ENCODE measurements at places on chromosomes 16 and 17.

DNA sequence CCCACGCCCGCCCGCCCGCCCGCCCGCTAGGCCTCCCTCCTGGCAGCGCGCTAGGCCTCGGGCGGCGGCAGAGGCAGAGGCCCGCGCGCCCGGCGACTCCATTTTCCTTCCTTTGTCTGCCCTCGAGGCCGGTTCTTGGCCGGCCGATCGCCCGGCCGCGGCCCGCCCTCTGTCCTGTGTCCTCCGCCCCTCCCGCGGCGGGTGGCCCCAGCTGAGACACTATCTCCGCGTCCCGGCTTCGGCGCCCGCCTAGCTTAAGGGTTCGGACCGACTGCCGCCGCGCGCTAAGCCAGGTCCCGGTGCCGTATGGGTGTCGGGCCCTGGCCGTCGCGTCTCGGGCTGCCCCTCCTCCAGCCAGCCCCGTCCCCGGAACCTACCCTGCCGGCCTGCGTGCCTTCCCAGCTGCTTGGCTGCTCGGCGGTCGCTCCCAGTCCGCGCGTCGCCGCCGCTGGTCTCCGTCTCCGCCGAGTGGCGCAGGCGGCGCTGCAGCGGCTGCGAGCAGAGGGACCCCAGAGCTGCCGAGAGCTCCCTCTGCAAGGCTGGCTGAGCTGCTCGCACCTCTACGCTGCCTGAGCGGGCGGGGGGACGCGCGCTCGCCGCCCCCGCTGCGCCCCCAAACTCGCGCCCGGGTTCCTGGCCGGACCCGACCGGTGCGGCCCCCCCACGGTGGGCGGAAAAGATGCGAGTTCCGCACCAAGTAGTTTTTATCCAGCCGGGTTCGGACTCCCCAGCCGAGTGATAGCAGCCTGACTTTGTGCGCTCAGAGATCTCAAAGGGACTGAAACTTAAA lies 787 bp downstream of the CTCF start:
- DNase-seq: peak; percentile 60
- H3K4me1 ChIP-seq: peaks cover 6% of the 10 kb centered on the region

- no peaks in the 10 kb centered on the region for H3K27me3 ChIP-seq
- H3K4me3 ChIP-seq: no peak overlapping the region
- H3K36me3 ChIP-seq: no peaks in the 10 kb centered on the region
- DNase-seq: no peak
Observed at GRCh38 chr17:15482476-15482875, 15.1 kb upstream of the CDRT4 start.

DNA sequence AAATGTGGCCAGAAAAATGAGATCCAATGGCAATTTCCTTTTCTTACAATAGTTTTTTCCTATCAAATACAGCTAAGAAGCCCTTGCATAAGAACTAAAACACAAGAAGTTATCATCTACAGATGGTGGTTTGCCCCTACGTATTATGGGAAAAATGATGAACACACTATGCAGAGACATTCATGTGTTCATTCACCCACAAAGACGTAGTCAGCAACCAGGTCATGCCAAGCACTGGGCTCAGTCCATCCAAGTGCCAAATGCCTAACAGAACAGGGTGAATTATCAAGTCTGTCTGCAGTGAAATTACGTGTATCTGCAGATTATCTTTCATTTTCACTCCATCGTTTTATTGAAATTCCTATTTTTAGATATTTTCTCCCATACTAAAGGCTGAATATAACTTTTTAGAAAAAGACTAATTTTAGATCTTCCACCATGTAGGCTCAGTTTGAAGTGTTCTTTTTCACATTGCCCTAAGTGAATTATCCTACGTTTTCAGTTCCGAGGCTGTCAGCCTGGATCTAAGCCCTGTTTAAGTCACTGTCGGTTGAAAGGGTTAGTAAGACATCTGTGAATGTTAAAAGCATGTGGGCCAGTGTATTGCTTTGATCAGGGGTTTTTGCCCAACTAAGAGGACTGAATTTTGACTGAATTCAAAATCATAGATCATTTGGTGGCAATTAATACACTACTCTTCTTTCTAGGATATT lies 78.1 kb upstream of the DHX40 start:
- H3K27ac ChIP-seq: no peak overlapping the region
- no peaks in the 10 kb centered on the region for H3K36me3 ChIP-seq
- no peaks in the 10 kb centered on the region for H3K27me3 ChIP-seq

DNA sequence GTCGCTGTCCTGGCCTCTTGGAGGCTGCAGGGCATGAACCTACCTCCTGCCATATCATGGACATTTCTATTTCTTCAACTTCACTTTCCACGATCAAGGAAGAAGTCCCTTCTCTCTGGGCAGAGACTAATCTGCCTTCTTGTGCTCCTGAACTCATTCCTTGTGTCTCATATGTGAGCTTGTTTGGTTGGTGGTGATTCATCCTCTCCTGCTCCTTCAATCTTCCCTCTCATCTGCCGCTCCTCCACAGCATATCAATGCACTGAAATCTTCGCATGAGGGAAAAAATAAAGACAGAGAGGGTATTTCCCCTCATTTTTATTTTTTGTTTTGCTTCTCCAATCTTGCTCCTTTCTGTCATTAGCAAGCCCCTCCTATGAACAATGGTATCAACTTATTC lies 571.7 kb upstream of the GOT2 start:
- no peaks in the 10 kb centered on the region for H3K4me1 ChIP-seq
- H3K4me3 ChIP-seq: no peak overlapping the region
- no peak overlapping the region for H3K27ac ChIP-seq
- H3K27me3 ChIP-seq: no peaks in the 10 kb centered on the region

- H3K4me3 ChIP-seq: no peak overlapping the region
- H3K27me3 ChIP-seq: no peaks in the 10 kb centered on the region
- H3K36me3 ChIP-seq: peaks cover 49% of the 10 kb centered on the region
- H3K27ac ChIP-seq: no peak overlapping the region
- H3K4me1 ChIP-seq: no peaks in the 10 kb centered on the region
Observed at GRCh38 chr17:21020622-21021021, 22.2 kb downstream of the USP22 start.

DNA sequence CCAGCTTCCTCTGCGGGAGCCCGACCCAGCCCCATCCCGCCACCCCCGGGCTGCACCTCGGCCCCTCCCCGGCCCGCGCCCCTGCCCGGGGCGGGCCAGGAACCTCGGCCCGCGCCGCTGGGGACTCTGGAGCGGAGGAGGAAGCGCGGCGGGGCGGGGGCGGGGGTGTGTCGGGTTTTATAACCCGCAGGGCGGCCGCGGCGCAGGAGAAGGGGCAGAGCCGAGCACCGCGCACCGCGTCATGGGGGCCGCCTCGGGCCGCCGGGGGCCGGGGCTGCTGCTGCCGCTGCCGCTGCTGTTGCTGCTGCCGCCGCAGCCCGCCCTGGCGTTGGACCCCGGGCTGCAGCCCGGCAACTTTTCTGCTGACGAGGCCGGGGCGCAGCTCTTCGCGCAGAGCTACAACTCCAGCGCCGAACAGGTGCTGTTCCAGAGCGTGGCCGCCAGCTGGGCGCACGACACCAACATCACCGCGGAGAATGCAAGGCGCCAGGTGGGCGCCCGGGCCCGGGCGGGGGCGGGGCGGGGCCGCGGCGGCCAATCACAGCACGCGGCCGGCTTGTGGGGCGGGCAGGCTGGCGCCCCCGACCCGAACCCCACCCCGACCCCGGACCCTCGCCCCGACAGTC lies at the start of gene ACE:
ACE (plus strand) TSS at position 208 of the 626 bp plus-strand sequence; CDS start at position 242, 34 bp downstream.
- H3K36me3 ChIP-seq: no peaks in the 10 kb centered on the region
- peaks cover 18% of the 10 kb centered on the region for H3K4me1 ChIP-seq
- H3K4me3 ChIP-seq: peak within 1 kb of the TSS; percentile 65
- DNase-seq: peak; percentile 84

DNA sequence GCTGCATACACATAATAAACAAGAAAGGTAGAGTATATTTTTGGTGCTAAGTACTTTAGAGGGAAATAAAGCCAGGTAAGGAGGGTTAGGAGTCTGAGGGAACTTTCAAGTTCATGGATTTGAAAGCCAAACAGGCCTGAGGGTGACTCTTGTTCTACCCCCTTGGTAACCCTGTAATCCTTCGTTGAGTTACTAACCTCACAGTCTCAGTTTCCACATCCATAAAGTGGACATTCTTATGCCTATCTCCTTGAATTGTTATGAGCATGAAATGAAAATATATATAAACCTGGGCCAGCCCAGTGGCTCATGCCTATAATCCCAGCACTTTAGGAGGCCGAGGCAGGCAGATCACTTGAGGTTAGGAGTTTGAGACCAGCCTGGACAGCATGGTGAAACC lies 22.4 kb downstream of the PECAM1 start:
- H3K27me3 ChIP-seq: no peaks in the 10 kb centered on the region
- no peak for DNase-seq
- H3K4me3 ChIP-seq: no peak overlapping the region
- no peaks in the 10 kb centered on the region for H3K36me3 ChIP-seq

DNA sequence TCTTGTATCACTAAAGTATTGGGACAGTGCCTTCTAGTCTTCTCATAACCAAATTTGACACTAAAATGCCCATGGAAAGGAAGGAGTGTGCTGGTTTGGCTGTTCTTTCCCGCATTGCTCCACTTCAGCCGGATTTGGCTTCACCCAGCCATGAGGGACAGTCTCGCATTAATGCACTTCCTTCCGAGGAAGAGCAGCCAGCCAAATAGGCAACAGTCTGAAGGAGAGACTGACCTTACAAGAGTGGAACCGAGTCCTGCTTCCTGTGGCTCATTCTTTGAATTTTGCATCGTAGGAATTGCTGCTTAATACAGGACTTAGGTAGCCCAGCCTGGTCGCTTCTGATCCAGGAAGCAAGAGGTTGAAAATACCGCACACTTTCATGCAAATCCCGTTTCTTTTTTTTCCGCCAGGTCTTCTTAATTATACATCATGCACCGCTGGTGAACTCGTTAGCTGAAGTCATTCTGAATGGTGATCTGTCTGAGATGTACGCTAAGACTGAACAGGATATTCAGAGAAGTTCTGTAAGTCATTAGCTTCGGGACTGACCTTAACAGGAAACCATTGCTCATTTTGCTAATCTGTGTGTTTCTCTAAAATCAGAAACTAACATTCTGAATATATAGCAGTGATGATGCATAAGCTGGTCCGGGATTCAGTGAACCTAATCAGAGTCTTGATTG lies 38.2 kb downstream of the CLEC16A start:
- H3K36me3 ChIP-seq: no peaks in the 10 kb centered on the region
- no peaks in the 10 kb centered on the region for H3K27me3 ChIP-seq
- no peak overlapping the region for H3K27ac ChIP-seq
- H3K4me3 ChIP-seq: no peak overlapping the region
- H3K4me1 ChIP-seq: no peaks in the 10 kb centered on the region
- DNase-seq: no peak

- peak overlapping the region; percentile 85 for H3K27ac ChIP-seq
- DNase-seq: no peak
- H3K36me3 ChIP-seq: peaks cover 6% of the 10 kb centered on the region
- peaks cover 13% of the 10 kb centered on the region for H3K4me1 ChIP-seq
- no peaks in the 10 kb centered on the region for H3K27me3 ChIP-seq
- peak overlapping the region; percentile 77 for H3K4me3 ChIP-seq
Observed at GRCh38 chr17:42018339-42018738, 1.1 kb upstream of the DNAJC7 start.

DNA sequence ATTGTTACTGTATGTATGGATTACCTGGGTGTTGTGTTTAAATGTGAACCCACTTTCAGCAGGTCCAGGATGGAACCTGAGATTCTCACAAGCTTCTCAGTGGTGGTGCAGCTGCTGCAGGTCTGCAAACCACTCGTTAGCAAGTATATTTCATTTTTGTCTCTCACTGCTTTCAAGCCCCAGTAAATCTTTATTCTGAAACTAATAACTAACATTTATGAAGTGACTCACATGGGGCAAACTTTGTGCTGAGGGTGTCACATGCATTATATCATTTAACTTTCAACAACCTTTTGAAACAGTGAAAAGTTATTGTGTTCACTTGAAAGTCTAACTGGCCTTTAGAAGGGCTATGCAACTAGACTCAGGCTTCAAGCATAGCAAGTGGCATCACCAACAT lies 98.9 kb upstream of the DYNLRB2 start:
- no peaks in the 10 kb centered on the region for H3K36me3 ChIP-seq
- no peak for DNase-seq
- H3K27me3 ChIP-seq: no peaks in the 10 kb centered on the region
- no peak overlapping the region for H3K4me3 ChIP-seq
- H3K27ac ChIP-seq: no peak overlapping the region

- H3K36me3 ChIP-seq: no peaks in the 10 kb centered on the region
- no peaks in the 10 kb centered on the region for H3K4me1 ChIP-seq
- H3K27me3 ChIP-seq: no peaks in the 10 kb centered on the region
Observed at GRCh38 chr16:50195756-50196155, 42.6 kb downstream of the TENT4B start.

DNA sequence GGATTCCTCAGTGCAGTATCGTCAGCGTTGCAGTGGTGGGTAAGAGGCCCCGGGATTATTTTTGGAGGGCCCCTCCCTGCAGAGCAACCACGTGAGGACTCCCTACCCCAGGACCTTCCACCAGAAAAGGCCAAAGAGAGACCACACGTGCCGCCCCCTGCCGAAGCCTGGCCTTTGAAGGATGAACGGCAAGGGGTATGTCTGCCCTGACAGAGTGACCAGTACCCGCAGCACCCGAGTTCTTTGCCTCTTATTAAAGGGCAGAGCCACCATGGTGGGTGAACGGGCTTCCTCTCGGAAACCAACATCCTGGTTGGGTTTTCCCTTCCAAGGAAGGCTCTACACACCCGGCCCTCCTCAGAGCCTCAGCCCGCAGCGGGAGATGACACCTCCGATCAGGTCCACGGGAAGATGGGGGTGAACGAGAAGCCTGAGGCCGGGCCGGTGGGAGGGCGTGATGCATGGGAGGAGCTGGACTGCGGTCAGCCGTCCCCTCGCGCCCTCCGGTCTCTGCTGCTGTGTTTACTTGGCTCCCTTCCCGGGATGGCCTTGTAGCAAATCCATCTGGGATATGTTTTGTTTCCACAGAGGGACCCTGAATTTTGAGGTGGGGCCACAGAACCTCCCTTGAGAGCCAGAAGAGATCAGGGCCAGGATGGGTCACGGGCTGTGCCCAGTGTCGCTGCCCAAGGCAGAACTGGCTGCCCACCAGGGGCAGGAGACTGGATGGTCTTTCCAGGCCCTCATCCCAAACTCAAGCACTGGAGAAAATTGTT lies 49.1 kb downstream of the TBC1D16 start:
- no peak overlapping the region for H3K27ac ChIP-seq
- H3K4me3 ChIP-seq: no peak overlapping the region
- peak; percentile 66 for DNase-seq
- no peaks in the 10 kb centered on the region for H3K27me3 ChIP-seq
- H3K4me1 ChIP-seq: peaks cover 24% of the 10 kb centered on the region
- H3K36me3 ChIP-seq: no peaks in the 10 kb centered on the region

GRCh38 chr17:56737421-56738161 lies 96.1 kb downstream of the C17orf67 start:
- no peak overlapping the region for H3K27ac ChIP-seq
- no peak overlapping the region for H3K4me3 ChIP-seq
- no peak for DNase-seq
- H3K27me3 ChIP-seq: no peaks in the 10 kb centered on the region
- no peaks in the 10 kb centered on the region for H3K36me3 ChIP-seq

- H3K4me1 ChIP-seq: no peaks in the 10 kb centered on the region
- H3K27ac ChIP-seq: no peak overlapping the region
- H3K4me3 ChIP-seq: no peak overlapping the region
- H3K27me3 ChIP-seq: no peaks in the 10 kb centered on the region
Observed at GRCh38 chr17:73030995-73031394, 61.5 kb downstream of the SLC39A11 start.

DNA sequence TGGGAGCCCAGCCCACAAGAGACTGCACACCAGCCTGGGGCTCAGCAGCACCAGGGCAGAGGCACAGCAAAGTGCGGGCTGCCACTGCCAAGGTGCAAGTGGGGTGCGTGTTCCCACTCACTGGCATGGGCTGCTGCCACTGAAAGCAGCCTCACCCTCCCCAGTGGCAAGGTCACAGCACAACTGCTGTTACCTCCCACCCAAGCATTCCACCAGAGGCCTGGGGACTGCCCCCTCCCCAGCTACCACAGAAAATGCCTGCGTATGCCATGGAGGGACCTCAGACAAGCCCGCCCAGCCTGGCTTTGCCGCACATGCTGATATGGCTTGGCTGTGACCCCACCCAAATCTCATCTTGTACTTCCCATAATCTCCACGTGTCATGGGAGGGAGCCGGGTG lies 33.1 kb downstream of the MEAK7 start:
- no peaks in the 10 kb centered on the region for H3K36me3 ChIP-seq
- no peaks in the 10 kb centered on the region for H3K27me3 ChIP-seq
- H3K4me3 ChIP-seq: no peak overlapping the region

Measured in colonic mucosa (tissue), 4 donors.